Heart right ventricle (tissue), 16 donors: ENCODE measurements at places on chromosomes 12 and 14. TPM values are rescaled to one million over a fixed set of nuclear protein-coding genes. Genes with fewer than 3 reads are reported as not detected.

The CNIH1 gene
- total RNA-seq, result 103 TPM

The NDRG2 gene
- 293 TPM for total RNA-seq

The UBC gene
- total RNA-seq, result 1,428 TPM

The NFATC4 gene
- total RNA-seq, result 19.5 TPM

The IRF9 gene
- 32.5 TPM for total RNA-seq

The ERP27 gene
- total RNA-seq, result 0.31 TPM

The RNASE3 gene
- total RNA-seq, result not detected

The TAS2R46 gene
- not detected for total RNA-seq

The SERPINA5 gene
- 1.7 TPM for total RNA-seq

The INSM2 gene
- not detected for total RNA-seq

The DHRS4 gene
- 37.2 TPM for total RNA-seq

The OTOGL gene
- 0.21 TPM for total RNA-seq

The GALNT8 gene
- total RNA-seq, result 1.6 TPM

The RDH5 gene
- 15.4 TPM for total RNA-seq

The TRHDE gene
- total RNA-seq, result 0.97 TPM

The PIWIL1 gene
- not detected for total RNA-seq

The RASAL1 gene
- total RNA-seq, result not detected

The SDR39U1 gene
- 66.3 TPM for total RNA-seq

The GDF3 gene
- not detected for total RNA-seq

The TMX1 gene
- 6.3 TPM for total RNA-seq

The CLEC2B gene
- 6.0 TPM for total RNA-seq

The COCH gene
- total RNA-seq, result 2.9 TPM

The PROX2 gene
- not detected for total RNA-seq

The RDH16 gene
- 0.32 TPM for total RNA-seq

The TOMM20L gene
- total RNA-seq, result not detected

The CCDC92 gene
- 43.2 TPM for total RNA-seq
